NCI-H774 (cell line): ENCODE measurements at places on chromosomes 2 and 18.

GRCh38 chr2:70632966-70633365 lies 79.3 kb upstream of the TGFA start:
- peak; percentile 11 for DNase-seq

GRCh38 chr2:69836316-69836715 lies 6.9 kb downstream of the GMCL1 start:
- DNase-seq: no peak

- peak; percentile 52 for DNase-seq
Measured at GRCh38 chr2:241950413-241951315, 81.1 kb downstream of the RTP5 start.

- no peak for DNase-seq
Measured at GRCh38 chr18:76363436-76364120, 131.5 kb downstream of the ZNF516 start.

DNA sequence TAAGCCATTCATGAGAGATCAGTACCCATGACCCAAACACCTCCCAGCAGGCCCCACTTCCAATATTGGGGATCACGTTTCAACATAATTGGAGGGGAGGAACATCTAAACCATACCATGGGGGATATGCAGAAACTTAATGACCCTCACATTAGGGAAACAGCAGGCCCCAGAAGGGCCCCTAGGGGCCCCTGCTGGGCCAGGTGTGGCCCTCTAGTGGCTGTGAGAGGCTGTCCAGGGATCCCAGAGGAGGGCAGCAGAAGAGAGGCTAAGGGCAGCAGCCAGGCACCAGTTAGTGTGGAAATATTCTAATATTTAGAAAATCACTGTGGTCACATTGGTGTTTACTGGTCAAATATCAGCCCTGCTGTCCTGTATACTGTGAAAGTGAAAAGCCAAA lies 49.3 kb upstream of the ANKRD44 start:
- no peak for DNase-seq
